ENCODE measurements at places on chromosomes 5 and 9.

DNA sequence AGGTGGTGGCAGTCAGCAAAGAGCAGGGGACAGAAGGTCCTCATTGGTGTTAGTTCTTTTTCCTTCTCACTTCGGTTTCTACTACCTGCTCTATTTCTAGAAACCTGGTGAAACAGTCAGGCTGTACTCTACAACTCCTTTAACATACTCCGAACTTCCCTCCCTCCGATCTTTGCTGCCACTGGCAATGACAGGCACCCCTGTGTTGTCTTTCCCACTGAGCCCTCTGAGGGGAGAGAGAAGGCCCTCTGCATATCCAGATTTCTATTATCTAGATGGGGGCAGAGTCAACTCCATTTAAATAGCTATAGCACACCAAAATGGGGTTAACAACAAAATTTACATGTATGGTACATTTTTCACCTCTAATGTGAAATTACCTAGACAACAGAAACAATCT, 123.7 kb downstream of the CDK5RAP2 start:
- no peak for DNase-seq

DNA sequence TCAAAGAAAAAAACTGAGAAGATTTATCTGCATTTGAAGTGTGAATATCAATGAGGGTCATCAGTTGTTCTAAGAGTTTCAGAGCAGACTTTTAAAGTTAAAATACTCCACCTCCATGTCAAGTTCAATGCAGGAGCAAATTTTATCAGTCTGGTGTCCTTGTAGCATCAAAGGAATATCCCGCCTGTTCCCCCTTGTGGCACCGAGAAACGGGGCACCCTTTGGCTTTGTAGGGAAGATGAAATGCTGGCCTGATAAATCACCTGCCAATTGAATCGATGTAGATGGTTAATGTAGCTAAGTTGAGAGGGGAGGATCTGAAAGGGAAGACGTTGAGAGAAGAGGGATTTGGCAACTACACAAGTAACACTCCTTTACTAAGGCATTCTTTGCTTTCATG, 714.5 kb downstream of the EFNA5 start:
- DNase-seq, result no peak

DNA sequence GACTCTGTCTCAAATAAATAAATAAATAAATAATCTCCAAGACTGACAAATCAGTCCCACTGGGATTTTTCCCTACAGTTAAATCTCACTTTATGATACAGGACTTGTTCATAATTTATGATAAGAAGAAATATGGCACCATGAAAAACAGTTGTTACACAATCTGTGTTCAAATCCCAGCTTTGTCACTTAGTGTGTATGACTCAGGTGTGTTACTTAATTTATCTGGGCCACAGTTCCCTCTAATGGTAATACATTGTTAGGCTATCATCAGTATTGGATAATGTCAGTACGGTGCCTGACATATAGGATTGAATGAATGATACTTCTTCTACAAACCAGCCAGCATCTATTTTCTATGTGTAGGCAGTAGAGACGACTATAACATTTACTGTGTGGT, 23.1 kb downstream of the SLC36A3 start:
- DNase-seq, result no peak

- no peak for DNase-seq
These were observed 233.8 kb downstream of the SEMA6A start for GRCh38 chr5:116340799-116341198.

DNA sequence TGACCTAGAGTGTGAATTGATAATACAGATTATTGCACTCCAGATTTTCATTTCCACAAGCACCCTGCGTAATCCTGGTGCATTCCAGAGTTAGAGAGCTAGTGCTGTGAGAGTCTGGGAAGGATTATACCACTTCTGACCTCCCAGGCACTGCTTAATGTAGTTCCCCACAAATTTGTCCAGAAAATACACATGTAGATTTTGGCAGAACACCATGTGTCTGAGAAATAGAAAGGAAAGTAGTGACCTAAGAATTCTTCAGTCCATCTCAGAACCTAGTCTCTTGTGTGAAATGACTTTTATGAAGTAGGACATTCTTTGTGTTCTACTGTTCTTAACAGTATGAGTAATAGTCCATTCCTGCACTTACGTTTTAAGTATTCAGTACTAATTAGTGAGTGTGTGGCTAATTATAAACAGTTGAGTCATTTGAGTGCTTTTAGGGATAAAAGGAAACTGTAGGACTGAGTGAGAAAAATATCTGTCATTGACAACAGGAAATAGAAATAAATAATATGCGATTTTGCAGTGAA, 27.8 kb upstream of the PTPDC1 start:
- peak; percentile 72 for DNase-seq

DNA sequence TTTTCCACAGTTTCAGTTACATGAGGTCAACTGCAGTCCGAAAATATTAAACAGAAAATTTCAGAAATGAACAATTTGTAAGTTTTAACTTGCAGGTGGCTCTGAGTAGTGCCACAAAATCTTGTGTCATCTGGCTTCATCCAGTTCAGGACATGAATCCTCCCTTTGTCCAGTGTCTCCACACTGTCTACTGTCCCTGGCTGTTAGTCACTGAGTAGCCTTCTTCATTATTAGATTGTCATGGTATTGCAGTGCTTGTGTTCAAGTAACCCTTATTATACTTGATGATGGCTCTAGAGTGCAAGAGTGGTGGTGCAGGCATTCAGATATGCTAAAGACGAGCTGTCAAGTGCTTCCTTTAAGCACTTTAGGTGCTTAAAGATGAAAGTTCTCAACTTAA, 65.3 kb downstream of the CFAP95 start:
- no peak for DNase-seq

DNA sequence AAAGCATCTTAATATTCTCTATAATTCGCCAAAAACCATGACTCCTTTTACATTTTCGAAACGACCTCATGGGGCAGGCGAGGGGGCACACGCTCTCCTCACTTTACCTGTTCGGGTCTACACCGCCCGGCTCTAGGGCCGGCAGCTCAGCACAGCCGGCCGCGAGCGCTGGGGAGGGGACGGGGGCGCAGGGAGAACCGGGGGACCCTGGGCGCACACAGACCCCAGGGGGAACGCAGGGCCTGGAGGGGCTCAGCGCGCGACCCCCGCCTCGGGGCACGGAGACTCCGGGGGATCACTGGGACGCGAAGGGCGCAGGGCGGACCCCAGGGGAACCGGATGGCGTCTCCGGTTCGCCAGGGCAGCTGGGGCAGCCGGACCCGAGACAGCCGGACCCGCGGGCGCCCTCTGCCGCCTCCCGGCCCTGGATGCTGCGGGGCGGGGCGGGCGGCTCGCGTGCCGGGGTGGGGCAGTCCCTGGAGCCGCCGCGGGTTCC, at the start of gene AHRR:
AHRR (plus strand) TSS at position 485 of the 496 bp plus-strand sequence. CDS start 22,189 bp downstream, outside the sequence.
- peak; percentile 12 for DNase-seq

GRCh38 chr9:33446946-33447798, at the start of gene AQP3:
TSS of gene AQP3 (minus strand) at chr9:33447593. CDS start at chr9:33447530, 63 bp downstream.
- no peak for DNase-seq

DNA sequence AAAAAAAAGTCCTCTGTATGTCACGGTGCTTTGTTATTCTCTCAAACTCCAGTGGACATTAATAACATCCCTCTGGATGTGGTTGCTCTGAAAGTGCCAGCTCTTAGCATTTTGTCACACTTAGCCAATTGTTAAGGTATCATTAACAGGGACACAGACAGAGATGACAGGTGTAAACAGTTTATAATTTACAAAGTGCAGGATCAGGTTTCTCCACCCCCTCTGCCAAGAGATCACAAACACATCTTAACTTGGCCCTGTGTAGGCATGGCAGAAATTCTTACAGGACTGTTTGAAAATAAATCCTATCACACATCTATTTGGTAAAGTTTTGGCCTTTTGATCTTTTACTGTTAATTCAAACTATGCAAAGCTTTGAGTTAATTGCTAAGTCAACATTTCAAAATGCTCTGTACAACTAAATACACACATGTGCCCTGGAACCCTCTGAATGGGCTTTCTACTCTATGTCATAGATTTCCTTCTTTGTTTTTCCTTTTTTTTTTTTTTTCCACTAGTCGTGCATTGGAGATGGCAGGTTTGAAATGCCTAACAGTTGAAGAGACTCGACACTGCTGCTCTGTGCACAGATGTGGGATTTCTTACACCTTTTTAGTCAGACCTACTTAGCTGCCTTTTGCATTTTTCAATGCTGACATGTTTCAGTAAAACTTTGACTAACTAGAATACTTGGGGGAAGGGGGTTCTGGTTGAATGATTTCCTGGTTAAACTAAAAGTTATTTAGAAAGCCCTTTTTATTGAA, 41.7 kb downstream of the SEMA6A start:
- no peak for DNase-seq

DNA sequence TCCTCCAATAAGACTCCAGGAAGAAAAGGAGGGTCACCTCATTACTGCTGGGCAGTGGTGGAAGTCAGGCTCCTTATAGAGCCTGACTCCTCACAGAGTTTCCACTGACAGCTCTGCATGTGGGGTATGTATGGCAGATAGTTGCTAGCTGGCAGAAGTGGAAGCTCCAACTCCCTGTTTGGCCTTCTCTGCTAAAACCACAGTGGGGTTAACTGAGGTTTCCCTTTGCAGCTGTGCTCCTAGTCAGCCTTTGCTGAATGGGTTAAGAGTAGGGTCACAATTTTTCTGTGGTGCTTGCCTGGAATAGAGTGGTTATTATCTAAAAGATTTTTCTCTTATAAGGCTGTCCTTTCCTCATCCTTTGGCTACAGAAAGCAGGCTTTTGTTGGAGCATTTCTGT, 327.5 kb downstream of the FBXL17 start:
- no peak for DNase-seq

DNA sequence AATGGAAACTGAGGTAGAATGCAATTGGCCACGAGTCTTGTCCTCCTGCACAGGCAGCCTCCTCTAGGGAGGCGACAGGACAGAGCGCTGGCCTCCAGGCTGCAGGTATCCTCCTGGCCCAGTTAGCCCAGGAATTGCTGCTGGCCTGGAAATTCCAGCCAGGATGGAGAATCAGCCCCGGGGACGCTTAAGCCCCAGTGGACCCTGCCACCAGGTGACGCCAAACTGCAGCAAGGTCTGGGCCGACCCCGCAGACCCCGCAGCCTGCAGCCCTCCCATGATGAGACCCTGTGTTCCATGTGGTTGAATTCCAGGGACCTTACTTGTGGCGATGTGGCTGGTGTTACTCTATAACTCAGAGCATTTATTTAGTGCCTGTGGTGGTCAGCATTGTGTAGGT, 7.3 kb downstream of the CACFD1 start:
- DNase-seq, result no peak

DNA sequence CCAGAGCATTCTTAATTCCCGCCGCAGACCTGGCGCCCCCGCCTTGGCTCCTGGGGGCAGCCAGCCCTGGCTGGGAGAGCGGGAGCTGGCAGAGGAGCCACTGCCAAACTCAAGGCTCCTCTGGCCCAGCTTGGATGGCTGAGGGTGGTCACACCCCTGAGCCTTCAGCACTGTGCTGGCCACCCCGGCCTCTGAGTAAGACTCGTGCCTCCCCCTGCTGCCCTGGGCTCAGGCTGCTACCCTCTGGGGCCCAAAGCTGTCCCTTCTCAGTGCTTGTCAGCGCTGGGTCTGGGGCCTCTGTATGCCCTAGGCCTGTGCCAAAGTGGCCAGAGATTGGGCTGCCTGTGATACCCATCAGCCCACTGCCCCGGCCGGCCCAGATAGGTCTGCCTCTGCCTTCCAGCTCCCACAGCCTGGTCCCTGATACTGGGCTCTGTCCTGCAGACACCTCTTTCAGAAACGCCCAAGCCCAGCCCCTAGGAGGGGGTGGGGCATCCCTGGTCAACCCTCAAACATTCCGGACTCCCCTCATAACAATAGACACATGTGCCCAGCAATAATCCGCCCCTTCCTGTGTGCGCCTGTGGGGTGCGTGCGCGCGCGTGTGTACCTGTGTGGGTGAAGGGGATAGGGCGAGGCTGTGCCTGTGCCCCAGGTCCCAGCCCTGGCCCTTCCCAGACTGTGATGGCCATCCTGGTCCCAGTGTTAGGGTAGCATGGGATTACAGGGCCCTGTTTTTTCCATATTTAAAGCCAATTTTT, 4.4 kb upstream of the PRR7 start:
- DNase-seq, result no peak

DNA sequence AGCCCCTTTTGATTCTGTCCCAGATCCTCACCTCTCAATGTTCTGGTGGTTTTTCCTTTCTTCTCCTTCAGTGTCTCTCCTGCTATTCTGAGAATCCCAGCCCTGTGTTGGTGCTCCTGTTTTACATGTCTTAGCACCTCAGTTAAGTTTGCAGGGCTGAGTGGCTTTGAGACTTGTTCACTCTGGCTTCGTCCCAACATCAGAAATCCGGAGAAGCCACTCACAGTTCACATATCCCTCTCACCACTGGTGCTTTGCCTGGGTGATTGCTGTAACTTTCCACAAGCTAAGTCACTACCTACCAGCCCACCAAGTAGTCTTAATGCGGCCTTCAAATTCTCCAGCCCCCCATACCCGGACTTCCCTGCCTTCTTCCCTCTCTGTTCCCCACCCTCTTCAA, 40.2 kb downstream of the CYFIP2 start:
- no peak for DNase-seq

DNA sequence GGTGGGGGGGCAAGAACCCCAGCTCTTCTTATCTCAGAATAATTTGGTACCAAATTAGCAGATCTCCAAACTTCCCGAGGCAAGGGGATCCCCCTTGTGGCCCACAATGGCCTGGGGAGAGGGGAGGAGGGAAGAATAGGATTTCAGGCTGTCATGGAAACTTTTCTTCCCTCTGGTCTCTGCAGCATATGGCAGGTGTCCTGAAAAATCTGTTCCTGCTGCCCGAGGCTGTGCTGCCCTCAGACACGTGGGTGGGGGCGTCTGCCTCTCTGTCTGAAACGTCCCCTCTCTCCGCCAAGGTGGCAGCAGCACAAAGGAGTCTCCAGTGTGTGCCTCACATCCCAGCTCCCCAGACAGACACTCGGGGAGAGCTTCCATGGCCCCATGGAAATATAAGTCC, 34.0 kb downstream of the CCNJL start:
- DNase-seq, result no peak

- DNase-seq, result no peak
These were observed 7.0 kb upstream of the SLC9A3 start for GRCh38 chr5:531101-531748.

GRCh38 chr5:174329738-174330137, 284.2 kb downstream of the NSG2 start:
- DNase-seq, result no peak

DNA sequence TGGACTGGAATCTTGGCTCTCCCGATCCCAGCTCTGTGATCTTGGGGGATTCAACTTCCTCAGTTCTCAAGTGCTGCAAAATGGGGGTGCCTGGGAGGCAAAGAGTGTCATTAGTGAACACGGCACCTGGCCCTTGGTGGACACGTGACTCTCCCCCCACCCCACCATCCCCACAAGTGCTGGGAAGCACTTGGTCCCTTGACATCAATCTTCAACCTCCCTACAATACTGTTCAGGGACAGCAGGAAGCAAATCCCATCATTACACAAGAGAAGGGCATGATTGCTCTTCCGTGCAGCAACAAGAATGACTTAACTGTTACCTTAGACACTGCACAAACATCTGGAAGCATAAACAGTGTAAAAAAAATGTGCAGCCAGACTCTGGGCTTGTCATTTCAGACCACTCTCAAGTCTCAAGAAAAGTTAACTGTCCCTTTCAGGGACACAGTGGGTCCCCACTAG, 61.4 kb downstream of the PSMB7 start:
- DNase-seq, result no peak

Data from skin of body (tissue), 3 donors.